ENCODE measurements at places on chromosomes 6 and 20.

DNA sequence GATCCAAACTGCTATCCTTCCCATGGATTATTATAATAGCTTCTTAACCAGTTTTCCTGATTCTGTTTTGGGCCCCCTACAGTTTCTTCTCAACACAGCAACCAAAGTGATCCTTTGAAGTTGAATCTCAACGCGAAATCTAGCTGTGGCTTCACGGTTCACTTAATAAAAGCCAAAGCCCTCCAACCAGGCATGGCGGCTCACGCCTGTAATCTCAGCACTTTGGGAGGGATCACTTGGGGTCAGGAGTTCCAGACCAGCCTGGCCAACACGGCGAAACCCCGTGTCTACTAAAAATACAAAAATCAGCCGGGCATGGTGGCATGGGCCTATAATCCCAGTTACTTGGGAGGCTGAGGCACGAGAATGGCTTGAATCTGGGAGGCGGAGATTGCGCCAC is 3.3 kb downstream of the RMND1 start:
- ATAC-seq: no peak

- ATAC-seq: no peak
These were observed 177.0 kb downstream of the ARID1B start for GRCh38 chr6:156954191-156954590.

- ATAC-seq: peak; percentile 3
These were observed 1.5 kb downstream of the BAK1 start for GRCh38 chr6:33578588-33579011.

DNA sequence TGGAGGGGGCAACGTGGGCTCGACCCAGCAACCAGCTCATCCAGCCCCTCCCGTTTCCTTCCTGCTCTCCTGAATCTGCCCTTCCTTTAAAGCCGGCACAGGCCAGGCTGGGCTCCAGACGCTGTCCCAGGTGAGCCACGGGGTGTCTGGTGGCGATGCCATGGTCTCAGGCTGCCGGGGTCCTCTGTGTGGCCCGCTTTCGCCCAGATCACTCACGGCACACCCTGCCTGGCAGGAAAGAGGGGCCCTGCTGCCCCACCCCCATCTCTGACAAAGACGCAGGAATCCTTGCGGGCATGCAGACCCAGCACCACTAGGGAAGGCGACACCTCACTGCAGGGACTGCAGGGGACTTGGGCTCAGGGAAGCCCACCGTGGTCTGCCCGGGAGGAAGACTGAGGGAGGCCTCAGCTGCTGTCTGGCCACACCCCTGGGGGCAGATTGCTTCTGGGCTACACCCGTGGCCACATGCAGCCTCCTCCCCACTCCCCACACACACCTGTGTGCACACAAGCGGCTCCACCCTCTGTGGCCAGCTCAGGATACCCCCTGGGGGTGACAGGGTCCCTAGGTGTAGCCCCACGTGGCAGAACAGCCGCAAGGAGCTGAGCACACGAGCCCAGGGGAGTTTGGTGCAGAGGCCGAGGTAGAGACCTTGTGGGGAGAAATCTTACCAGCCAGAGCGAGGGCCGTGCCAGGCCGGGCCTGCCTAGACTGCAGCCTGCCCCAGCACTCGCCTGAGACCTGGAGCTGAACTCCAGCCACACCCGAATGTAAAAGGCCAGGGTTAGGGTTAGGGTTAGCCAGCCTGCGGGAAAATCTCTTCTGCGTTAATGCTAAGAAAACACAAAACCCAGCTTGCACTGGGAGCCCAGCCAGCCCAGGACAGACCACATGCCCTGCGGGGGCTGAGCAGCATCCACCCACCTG is 104.6 kb downstream of the DLL1 start:
- peak; percentile 90 for ATAC-seq

DNA sequence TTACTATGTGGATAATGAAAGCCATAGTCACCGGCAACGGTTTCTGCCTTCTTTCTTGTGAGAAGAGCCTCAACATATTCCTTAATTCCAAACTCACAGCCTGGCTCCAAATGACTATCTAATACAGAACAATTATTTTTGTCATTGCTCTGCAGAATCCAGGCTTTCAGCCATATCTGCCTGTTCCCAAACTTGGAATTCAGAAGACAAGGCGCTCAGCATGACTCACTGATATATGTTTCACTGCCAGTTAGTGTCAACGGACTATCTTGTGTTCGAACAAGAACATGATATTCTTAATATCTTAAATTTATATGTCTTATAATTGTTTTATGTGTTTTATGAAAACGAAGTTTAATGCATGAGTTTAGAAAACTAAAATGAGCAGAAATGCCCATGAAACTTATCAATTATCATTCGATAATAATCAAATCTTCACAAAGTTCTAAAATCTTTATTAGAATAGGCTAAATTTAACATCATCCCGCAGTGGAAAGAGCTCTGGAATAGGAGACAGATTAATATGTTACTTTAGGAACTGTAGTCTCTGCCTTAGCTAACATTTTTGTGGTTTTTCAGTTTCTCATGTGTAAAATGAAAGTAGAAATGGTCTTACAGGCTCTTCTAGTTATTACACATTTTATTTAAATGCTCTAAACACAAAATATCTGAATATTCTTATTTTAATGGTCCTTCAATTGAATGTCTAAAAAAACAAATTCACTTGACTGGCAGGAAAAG is 669.3 kb upstream of the GJE1 start:
- ATAC-seq: no peak

GRCh38 chr20:47531458-47531857 is 29.8 kb downstream of the NCOA3 start:
- ATAC-seq: no peak

DNA sequence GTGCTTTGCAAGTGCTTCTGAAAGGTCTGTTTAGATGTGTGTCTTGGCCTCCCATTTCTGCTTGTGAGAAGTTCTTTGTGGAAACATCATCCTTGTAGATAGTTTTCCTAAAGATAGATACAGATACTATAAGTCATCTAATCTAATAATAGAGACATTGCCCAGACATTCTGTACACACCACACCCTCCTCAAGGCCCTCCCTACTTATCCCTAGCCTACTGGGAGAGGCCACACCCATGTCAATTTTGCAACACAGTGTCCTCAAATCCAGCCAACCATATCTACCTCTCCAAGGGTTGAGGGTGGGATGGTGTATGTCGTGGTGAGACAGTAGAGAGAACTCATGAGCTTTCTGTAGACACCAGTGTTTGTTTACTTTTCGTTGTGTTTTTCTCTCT is 6.2 kb downstream of the KDM1B start:
- peak; percentile 76 for ATAC-seq

- no peak for ATAC-seq
These were observed 202.3 kb downstream of the ERMARD start for GRCh38 chr6:169953686-169954085.

DNA sequence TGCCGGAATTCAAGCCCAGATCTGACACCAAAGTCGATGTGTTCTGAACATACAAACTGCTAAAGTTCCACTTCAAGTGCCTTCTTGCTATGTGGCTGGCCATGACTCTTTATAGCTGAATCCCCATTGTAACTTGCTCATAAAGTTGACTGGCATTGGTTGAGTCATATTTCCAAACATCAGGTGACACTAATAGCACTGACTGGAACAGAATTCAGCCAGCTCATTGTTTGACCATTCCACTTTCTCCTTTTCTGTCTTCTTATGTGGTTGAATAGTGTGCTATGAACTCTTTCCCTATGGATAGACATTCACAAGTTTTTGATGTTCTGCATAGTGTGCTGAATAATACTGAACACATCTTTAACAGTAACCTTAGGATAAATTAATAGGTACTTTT is 266.2 kb upstream of the ZFP64 start:
- peak; percentile 72 for ATAC-seq
